Activated naive CD8-positive, alpha-beta T cell treated with anti-CD3 and anti-CD28 coated beads, Interleukin-2, amount 10 ng/mL, durations not matched to agents 7 days and 5 days (primary cell): ENCODE measurements at places on chromosomes 4 and X.

- no peak for DNase-seq
Measured at GRCh38 chr4:7608046-7608445, 173.3 kb upstream of the PSAPL1 start.

DNA sequence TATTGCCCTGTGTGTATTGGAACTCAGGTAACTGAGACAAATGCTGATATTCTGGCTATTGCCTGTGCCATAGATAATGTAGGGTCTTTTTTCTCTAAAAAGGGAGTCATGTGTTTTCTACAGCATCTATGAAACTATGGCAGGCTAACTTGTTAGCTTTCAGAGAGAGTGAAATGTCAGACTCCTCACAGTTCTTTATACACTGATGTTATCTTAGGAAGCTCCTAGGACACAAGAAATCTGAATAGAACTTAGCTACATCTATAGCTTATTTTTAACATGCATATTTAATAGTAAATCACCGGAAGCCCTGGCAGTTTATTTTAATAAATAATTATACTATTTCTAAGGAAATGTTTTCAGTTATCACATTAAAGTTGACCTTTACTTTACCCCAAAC is 369.6 kb downstream of the NAF1 start:
- DNase-seq, result no peak

GRCh38 chr4:8329859-8330761 is 60.6 kb downstream of the HTRA3 start:
- DNase-seq, result peak; percentile 11

- DNase-seq, result no peak
Measured at GRCh38 chr4:104064646-104065577, 345.1 kb upstream of the TACR3 start.

- no peak for DNase-seq
Measured at GRCh38 chr4:15376594-15376993, 51.2 kb upstream of the C1QTNF7 start.

DNA sequence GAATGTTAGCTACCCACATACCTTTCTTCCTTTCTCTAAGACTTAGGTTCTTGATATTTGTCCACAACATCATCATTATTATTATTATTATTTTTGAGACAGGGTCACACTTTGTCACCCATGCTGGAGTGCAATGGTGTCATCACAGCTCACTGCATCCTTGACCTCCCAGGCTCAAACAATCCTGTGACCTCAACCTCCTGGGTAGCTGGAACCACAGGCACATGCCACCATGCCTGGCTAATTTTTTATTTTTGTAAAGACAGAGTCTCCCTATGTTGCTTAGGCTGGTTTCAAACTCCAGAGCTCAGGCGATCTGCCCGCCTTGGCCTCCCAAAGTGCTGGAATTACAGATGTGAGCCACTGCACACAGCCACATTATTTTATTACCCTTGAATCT is 119.0 kb downstream of the CBR4 start:
- no peak for DNase-seq

- DNase-seq, result no peak
Measured at GRCh38 chr4:11223311-11223710, 205.4 kb downstream of the HS3ST1 start.

DNA sequence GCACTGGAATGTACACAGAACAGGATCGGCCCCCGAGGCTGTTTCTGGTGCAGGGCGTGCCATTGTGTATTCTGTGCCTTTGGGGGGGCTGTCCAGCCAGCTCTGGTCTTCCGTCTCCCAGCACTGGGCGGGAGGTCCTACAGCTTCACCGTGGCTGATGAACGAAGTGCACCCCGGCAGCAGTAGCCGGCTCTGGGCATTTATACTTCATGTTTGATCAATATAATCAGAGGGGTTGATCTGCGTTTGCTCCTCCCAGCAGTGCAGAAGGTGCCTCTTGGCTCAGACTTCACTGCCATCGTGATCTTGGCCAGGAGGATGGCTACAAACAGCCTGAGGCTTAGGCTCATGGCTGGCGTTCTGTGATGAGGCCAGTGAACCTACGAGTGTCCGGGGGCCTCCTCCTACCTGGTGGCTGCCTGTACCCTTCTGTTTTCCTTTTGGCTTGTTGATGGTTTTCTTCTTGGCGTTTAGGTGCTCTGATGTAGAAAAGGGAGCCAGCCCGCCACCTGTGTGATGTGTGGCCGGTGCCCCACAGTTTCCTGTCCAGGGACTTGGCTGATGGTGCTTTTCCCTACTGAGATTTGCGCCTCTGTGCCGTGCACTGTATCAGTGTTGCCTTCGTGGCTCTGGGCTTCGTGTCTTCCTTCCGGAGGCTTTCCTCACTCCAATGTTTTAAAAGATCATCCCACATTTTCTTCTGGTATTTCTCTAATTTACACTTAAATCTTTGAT is 31.2 kb upstream of the HGFAC start:
- no peak for DNase-seq

DNA sequence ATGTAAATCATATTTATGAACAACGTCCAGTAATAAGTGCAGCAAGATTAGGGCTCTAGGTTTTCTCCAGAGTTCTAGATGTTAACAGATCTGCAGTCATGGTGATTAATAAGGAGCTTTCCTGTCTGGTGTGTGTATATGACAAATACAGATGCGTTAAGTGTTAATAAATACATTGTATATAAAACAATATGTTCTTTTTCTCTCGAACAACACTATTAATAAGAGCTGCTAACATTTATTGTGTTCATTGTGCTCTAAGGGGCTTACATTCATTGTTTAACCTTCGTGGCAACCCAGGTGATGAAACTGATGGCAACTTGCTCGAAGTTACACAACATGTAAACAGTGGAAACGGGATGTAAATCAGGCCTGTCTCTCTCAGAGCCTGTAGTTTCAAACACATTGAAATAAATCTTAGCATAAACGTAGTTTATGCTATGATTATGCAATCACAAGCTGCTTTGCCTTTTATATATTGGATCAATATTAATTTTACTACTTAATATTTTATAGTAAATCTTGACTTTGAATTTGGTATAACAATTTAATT is 547 bp upstream of the CLGN start:
- DNase-seq, result no peak
